ENCODE measurements at places on chromosomes 3 and 15.

DNA sequence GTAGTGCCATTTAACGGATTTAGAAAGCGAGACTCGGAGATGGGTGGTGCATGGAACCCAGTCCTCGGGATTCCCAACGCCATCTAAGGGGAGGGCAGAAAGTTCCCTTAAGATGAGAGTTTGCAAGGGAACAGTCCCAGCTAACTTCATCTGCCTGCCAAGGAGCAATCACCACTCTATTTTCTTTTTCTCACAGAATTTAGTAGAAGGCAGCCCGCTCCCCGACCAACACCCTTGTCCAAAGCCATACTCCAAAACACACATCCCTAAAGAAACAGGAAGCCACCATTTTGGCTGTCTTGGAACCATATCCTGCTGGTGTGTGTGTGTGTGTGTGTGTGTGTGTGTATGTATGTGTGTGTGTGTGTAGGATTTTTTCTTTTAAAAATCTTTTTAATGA is 7.1 kb upstream of the FGD5 start:
- no peak for DNase-seq

DNA sequence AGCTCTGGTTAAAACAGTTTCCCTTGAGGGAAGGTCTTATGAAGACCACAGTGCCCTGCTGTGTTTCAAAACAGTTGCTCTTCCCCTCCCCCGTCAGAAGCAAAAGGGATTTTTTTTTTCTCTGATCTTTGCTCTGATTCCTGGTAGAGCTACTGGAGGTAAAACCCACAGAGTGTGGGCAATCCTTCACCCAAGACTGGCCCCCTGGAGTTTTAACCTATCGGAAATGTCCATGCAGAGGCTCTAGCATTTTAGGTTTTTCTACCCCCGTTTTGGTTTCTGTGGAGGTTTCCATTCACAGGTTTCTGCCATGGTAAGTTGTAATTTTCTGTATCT is 27.7 kb downstream of the GRM2 start:
- no peak for DNase-seq

DNA sequence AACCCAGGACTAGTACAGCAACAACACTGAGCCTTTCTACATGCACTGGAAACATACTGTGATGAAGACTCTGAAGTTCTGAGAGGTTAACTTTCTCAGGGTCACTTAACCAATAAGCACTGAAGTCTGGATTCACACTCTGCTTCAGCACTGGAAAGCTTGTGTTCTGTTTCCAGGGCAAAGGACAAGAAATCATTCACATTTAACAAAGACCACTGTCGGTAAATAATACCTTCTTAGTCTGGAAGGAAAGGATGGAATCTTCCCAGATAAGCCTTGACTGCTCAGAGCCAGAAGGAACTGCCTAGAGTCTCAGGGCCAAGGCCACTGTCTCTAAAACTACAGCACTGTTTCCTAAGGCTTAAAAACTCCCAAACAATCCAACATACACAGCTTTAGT is 4.3 kb upstream of the GLYCTK start:
- DNase-seq: no peak

GRCh38 chr15:75455982-75456531 is 4.6 kb upstream of the SIN3A start:
- DNase-seq: no peak
